ENCODE measurements at places on chromosomes 5 and 9.

DNA sequence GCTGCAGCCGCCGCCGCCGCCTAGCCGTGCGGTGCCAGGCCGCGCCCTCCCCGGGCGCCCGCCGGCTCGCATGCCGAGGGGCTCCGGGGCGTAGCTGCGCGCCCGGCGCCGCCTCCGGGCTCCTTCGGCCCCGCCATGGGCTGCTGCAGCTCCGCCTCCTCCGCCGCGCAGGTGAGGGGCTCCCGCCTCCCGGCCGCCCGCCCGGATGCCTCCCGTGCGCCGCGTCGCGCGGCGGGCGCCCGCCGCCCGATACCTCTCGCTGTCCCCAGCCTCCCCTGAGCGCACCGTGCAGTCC, 230 bp downstream of the SLC44A1 start:
- DNase-seq, result no peak

GRCh38 chr5:166909040-166909439, 1382.4 kb upstream of the WWC1 start:
- DNase-seq, result no peak

GRCh38 chr5:78519198-78519941, 129.2 kb downstream of the LHFPL2 start:
- DNase-seq, result no peak

DNA sequence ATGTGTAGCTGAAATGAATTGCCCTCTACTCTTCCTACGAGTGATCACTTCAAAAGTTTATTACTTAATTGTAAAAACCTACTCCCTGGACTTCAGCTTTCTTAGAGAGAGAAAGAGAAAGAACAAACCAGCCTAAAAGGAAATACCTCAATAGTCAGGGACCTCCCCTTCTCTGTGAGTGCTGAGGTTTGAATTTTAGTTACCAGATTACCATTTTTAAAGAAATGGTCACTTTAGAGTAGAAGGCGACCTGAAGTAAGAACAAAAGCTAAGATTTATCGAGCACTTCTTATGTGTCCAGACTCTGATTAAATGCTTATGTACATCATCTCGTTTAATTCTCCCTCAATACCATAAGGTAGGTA, 11.3 kb downstream of the RAPGEF1 start:
- no peak for DNase-seq

GRCh38 chr5:175378444-175379028, 65.4 kb downstream of the DRD1 start:
- no peak for DNase-seq

GRCh38 chr5:92332039-92332438, 948.9 kb upstream of the ARRDC3 start:
- DNase-seq, result no peak

GRCh38 chr5:17433406-17433805, 64.6 kb upstream of the TAF11L2 start:
- no peak for DNase-seq

GRCh38 chr9:35696520-35697215, 6.9 kb upstream of the TPM2 start:
- DNase-seq, result peak; percentile 66

DNA sequence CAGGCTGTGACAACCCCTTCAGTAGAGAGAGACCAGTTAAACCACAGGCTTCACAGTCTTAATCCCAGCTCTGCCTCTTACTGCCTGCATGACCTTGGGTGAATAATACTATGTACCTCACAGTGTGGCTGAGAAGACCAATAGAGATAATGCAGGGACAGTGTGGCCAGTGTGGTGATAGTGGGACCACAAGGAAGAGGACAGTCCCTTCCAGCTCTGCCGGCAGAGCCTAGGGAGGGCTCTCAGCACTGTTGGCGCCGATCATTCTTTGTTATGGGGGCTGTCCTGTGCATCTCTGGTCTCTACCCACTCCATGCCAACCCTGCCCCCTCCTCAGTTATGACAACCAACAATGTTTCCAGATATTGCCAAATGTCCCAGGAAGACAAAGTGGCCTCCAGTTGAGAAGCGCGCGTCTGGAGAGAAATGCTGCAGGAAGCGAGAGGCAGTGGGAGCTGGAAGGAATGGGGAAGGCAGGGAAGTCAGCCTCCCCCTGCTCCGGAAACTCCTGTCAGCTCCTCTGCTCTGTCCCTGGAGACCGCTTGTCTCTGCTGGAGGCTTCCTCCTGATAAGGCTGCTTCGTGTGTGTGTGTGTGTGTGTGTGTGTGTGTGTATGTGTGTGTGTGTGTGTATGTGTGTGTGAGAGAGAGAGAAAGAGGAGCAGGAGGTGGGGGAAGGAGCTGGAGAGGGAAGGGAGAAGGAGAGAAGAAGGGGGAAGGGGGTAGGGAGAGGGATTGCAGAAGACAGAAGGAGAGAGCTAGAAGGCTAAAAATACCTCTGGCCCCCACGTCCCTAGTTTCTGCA, 31.8 kb upstream of the FABP6 start:
- no peak for DNase-seq

DNA sequence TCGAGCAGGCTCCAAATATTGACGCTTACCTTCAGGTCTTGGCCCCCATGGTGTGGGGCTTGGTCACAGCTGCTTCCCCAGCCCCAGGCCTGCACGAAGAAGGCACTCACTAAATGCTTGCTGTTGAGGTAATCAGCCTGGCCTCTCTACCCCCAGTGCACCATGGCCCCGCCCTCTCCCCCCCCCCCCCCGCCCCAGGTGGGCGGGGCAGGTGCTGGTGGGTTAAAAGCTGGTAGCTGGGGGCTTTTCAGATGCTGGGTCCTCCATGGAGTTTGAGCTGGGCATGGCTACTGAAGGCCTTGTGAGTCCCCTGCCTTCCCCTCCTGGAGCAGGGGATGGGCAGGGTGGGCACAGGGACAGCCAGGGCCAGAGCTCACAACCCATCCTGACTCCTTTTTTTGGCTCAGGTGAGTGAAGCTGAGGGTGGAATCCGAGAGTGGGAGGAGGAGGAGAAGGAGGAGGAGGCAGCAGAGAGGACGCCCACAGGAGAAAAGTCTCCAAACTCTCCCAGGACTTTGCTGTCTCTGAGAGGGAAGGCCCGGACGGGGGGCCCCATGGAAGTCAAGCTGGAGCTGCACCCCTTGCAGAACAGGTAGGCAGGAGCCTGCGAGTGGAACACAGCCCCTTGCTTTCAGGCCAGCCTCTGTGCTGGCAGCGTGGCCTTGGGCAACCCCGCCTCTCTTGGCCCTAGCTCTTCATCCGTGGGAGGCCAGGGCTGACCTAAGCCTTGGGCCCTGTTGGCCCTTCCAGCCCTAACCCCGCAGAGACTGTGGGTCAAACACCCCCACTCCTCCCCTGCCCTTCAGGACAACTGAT, 4.4 kb upstream of the TSPAN17 start:
- no peak for DNase-seq

- DNase-seq, result no peak
Observed at GRCh38 chr5:139100825-139101224, 97.3 kb downstream of the SIL1 start.

GRCh38 chr5:177354711-177355110, 3.0 kb upstream of the RGS14 start:
- no peak for DNase-seq

DNA sequence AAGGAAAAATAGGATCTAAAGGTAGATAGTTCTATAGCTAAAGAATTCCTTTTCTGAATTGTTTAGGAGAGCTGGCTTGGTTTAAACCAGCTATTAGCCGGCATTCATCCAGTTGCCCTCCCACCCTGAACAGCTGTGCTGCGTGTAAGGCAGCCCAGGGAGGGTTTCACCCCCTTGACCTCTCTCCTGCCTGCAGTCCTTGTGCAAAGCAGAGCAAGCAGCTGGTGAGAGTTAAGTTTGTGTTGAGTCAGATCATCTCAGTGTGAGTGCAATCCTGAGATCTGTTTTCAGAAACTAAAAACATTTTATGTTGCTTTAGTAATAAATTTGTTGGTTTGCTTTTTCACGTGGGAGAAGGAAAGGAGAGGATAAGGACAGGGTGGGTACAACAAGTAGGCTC, 13.0 kb downstream of the SLC25A25 start:
- DNase-seq, result no peak

GRCh38 chr9:12424243-12424642, 268.9 kb upstream of the TYRP1 start:
- no peak for DNase-seq

- no peak for DNase-seq
Observed at GRCh38 chr9:126454215-126454614, 127.6 kb downstream of the MVB12B start.

DNA sequence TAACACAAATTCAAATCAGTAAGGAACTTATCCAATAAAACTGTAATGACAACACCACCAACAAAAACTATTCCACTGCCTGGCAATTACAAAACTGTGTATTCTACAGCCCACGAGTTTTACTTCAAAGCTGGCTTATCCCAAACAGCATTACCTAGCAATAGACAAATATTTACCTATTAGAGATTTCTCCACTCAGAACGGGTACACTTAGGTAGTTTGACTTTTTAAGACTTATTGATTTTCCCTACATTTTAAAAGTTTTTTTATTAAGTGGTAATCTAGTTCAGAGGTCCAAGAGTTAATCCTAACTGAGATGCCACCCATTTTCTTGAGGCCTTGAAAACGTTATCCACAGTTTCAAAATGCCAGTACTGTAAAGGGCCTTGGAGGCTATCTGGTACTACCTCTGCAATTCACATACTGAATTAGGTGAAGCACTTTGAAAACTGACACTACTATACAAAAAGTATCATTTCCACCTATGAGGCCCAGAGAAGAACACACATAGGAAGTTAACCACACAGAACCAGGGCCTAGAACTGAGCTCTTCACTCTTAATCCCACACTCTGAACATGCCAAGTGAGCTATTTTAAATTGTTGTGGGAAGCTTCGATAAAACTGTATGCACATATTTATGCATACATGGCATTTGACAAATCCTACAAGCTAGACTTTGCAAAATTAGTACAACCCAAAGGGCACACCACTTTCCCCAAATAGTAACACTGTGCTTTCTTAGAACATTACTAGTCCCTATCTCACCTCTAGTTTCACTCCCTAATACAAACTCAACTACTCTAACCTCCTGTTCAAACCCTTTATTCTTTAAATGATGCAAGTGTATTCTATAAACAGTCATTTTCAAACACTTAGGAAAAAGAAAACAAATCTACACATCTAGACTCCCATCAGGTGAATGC, 2.1 kb downstream of the NADK2 start:
- DNase-seq, result no peak

DNA sequence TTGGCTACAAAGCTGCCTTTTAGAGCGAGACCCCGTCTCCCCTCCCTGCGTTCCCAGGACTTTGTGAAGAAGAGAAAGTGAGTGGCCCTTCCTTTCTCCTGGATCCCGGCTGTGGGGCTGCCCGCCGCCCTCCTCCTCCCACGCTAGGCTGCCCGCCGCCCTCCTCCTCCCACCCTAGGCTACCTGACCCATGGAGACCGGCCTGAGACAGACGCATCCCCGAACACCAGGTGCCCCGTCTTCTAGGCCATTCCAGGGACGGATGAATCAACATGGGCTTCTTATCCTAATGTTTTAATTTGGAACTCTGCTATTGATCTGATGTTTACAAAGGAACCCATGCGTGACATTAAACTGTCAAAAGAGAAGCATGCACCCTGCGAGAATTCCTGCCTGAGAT, 117.3 kb upstream of the LPCAT1 start:
- peak; percentile 3 for DNase-seq

- DNase-seq, result peak; percentile 94
Observed at GRCh38 chr9:131739959-131740648, at the start of gene RAPGEF1. Gene RAPGEF1, minus strand, starts transcription at chr9:131740076. Its CDS starts 246 bp downstream, at chr9:131739830.

DNA sequence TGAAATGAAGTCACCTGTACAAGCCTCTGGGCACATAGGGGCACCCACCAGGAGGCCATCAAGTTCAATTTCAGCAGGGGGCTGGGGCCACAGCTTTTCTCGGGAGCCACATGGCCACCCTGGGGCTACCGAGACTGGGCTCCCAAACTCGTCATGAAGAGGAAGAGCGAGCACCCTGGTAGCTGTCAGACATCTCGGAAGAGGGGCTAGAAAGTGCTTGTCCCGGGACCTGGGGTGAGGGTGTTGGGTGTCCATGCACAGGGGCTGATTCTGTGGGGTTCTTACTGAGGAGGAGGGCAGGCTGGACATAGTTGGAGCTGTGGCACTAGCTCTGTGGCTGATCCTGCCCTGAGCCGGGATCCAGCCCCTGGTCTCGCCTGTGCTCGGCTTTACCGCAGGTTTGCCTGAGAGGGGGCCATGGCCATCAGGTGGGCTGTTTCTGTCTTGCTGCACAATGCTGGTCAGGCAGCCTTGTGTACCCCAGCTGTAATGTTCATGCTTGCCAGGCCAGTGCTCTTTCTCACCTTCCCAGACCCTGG, 70.3 kb downstream of the PHF2 start:
- DNase-seq, result peak; percentile 6

DNA sequence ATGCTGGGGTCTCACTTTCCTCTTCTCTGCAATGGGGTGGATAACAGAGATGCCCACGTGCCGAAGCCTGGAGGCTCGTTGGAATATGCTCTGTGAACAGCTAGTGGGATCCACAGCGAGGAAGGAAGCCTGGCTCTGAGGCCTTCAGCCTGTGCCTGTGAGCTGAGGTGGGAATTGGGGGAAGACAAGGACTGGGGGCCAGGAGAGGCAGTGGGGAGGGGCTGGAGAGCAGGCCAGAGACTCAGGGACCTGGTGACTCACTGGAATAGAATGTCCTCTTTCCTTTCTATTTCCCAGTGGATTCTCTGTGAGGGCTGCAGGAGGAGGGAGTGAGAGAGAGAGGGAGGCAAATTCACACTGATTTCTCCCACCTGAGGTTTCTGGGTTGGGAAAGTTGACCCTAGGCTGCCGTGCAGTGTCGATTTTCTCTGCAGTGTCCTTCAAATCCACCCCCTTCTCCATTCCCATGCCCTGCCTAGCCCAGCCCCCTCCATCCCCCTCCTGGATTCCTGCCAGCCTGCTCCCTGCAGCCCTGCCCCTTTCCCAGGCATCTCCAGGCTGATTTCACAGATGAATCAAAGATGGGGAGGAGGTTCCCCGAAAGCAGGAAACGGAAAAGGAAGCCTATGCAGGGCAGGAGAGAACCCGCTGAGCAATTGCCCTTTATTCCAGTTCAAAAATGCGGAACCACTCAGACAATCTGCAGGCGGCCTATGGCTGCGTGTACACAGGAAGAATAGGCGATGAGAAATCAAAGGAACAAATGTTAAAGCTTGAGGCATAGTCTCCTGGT, 1.4 kb upstream of the SPAAR start:
- no peak for DNase-seq

GRCh38 chr5:172616730-172617129, 24.3 kb upstream of the NEURL1B start:
- DNase-seq, result no peak

DNA sequence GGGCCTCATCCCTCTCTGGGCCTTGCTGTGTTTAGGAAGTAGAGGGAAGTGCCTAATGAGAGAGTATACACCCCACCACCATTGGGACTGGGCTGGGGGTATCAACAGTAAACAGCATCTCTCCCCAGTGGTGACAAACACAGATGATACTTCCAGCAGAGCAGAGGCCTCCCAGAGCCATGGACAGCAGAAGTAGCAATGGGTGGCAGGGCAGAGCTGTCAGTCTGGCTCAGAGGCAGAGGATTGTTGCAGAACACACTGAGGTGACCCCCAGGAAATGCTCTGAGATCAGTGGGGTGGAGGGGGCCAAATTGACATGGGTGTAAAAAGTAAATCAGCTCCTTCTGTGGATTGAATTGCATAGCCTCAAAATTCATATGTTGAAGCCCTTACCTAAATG, 12.1 kb upstream of the P4HA2 start:
- DNase-seq, result no peak

DNA sequence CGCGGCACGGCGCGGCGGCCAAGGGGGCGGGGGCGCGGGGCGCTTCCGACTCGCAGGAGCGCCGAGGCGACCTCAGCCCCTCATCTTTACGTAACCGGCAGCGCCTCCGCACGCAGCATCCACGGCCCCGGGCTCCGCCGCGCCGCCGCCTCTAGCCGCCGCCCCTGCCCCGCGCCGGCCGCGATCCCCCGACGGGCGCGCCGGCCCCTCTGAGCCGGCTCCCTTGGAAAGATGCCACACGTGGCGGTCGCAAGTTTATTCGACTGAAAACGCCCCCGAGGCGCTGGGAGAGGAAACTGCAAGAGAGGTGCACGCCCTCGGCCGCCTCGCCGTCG, 1.0 kb downstream of the KLF9 start:
- no peak for DNase-seq
